ENCODE measurements at places on chromosomes 7 and 10.

DNA sequence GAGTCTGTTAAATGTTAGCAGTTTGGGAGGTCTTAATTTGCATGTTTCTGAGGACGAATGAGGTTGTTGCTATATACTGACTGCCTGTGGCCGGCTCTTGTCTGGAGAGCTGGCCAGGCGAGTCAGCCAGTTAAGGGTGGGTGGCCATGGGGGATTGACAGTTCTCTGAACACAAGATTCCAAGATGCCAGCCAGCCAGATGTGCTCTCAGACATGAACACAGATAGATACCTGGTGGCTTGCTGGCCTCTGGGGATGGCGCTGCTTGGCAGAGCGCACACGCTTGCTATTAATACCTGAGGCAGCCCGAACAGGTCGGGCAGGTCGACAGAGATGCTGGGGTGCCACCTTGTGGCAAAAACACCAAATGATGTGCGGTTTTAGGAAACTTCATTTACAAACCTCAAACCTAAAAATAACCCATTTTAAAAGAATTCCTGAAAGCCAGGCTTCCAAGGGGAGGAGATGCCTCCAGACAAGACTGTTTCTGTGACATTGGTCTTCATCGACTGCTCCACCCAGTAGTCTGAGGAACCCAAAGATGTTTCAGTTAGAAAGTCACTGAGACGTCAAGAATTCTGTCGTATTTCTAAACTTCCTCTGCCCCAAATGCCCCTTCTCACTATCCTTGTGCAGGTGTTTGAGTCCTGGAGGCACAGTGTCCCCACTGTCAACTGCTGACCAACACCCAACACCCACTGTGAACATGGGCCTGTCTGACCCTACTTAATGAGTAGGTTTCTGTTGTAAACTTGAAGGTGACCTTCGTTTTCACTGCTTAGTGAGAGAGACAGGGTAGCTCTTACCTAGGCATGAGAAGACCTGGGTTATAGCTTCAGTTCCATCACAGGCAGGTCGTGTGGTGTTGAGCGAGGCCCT lies 123.4 kb downstream of the NT5C2 start:
- peak; percentile 70 for DNase-seq

DNA sequence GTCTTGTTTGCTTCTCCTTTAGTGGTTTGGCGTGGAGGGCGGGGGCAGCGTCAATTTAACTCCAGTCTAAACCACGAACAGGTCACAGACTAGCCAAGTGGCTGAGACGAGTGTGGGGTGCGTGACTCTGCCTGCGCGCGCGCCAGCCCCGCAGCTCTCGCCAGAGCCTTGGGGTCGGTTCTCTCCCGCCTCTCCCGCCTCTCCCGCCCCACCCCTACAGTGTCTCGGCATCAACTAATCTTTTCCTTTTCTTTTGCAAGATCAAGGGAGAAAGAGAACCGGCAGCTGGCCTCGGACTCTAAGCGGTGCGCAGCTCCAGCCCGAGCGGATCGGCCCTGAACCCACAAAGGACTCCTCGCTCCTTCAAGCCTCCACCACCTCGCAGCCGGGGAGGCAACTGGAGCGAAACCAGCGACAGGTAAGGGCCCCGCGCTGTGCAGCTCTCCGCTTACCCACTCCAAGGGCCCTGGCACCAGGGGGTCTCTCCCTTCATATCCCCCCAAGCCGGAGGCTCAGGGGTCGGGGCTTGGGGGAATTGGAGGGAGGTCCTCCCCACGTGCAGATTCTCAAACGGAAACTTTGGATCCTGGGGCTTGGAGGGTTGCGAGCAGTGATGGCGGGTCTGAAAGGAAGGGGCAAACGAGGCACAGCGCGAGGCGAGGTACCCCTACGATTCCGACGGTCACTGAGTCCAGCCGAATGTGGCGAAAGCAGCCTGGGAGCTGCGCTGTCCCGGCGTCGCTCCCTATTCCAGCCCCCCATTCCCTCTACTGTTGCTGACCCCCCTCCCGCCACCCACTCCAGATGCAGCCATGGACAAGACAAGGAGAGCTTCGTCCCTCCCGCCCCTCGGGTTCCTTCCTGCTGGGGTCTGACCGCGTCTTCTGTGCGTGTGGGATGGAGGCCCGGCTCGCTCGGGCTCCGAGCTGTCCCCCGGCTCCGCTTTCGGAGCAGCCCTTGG lies 829 bp downstream of the CHRM2 start:
- no peak for DNase-seq

DNA sequence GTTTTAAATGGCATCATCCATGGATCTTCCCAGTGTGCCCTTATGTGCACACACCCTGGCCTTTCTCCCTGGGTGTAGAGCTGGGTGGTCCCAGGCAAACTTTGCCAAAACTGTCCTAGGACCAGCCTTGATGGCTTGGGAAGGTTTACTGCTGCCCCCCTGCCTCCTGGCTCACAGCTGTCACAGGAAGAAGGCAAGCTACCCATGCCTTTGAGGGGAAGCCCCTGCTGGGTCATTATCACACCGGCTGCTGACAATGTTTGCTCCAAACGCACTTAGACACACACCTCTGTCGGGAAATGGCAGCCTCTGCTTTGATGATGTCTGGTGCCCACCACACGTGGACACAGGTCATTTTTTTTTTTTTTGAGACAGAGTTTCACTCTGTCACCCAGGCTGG lies 25.2 kb upstream of the FIGNL1 start:
- no peak for DNase-seq

GRCh38 chr10:124732931-124733570 lies 11.1 kb downstream of the FAM53B start:
- peak; percentile 68 for DNase-seq

DNA sequence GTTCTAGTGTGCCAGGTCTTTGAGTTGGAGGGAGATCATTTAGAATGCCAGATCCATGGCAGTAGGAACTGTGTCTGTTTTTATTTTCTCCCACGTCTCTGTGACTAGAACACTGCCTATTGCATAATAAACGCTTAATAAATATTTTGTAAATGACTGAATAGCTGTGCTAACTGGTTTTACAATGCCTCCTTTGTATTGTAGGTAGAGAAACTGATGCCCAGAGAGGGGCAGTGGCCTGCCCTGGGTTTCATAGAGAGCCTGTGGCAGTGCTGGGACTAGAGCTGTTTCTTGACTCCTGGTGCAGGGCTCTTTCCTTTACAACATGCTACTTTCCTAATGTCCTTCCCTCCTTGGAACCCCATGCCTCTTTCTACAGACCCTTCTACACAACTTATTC lies 2.5 kb downstream of the TAS2R5 start:
- DNase-seq: no peak

DNA sequence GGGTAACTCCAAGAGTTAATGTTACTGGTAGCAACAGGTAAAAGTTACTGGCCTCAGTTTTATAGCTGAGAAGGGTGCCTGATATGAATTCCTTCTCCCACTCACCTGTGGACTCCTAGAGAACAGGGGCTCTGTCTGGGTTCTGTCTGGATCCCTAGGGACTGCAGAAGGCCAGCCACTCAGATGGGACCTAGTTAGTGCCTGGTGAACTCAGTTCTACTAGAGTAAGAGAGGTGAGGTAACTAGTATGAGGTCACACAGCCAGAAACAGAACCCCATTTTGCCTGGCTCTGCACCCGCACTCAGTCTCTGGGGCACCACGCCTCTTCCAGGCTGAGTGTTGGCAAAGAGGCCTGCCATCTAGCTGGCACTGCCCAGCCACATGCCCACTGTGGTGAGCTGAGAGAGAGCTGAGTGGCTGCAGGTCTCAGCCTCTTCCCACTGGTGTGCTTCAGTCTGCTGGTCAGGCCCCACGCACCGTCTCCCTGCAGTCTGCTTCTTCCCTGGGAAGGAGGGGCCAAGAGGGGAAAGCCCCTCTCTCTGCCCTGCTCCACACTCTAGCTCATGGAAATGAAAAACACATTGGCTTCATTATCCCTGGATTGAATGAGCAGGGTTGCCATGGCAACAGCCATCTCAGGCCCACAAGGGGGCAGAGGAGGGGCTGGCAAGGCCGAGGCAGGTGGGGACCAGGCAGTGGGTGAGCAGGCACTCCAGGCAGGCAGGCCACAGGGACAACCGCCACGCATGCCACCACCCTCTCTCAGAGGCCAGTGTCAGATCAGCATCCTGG lies 110.6 kb downstream of the ZMIZ1 start:
- no peak for DNase-seq

DNA sequence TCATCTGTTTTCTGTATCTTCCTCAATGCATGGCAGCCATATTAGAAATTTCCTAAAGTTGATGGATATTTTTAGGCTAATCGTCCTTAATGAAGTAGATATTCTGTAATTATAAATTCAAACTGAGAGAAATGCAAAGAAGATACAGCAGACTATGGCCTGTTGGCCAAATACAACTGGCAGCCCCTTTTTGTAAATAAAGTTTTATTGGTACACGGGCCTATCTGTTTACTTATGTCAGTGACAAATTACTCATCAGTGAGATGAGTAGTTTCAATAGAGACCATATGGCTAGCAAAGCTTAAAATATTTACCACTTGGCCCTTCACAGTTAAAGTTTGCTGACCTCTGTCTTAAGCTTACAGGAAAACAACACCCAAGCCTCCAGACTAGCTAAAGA lies 112.3 kb downstream of the HTR7 start:
- DNase-seq: no peak

GRCh38 chr10:33347211-33347610 lies 12.7 kb upstream of the NRP1 start:
- DNase-seq: no peak

GRCh38 chr10:870564-871166 lies 60.8 kb downstream of the LARP4B start:
- no peak for DNase-seq

GRCh38 chr7:7486362-7486761 lies 49.3 kb downstream of the COL28A1 start:
- DNase-seq: no peak

DNA sequence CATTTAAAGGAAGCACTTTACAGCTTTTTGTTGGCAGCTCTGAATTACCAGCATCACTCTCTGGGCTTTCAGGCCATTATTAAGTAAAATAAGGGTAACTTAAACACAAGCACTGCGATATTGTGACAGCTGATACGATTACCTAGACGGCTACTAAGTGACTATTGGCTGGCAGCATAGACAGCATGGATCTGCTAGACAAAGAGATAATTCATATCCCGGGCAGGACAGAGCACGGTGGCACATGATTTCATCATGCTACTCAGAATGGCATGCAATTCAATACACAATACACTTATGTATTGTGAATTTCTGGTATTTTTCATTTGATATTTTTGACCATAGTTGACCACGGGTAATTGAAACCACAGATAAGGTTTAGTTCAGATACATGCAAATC lies 522.0 kb upstream of the LRRN3 start:
- DNase-seq: no peak

DNA sequence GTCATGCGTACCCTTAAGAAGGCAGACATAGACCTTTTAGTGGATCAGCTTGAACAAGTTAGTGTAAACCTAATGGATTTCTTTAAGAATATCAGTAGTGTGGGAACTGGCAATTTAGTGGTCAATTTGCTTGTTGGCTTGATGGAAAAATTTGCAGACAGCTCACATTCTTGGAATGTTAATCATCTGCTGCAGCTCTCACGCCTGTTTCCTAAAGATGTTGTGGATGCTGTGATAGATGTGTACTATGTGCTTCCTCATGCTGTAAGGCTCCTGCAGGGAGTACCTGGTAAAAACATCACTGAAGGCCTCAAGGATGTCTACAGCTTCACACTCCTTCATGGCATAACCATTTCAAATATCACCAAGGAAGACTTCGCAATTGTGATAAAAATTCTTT lies 103.4 kb downstream of the ABCA13 start:
- no peak for DNase-seq

DNA sequence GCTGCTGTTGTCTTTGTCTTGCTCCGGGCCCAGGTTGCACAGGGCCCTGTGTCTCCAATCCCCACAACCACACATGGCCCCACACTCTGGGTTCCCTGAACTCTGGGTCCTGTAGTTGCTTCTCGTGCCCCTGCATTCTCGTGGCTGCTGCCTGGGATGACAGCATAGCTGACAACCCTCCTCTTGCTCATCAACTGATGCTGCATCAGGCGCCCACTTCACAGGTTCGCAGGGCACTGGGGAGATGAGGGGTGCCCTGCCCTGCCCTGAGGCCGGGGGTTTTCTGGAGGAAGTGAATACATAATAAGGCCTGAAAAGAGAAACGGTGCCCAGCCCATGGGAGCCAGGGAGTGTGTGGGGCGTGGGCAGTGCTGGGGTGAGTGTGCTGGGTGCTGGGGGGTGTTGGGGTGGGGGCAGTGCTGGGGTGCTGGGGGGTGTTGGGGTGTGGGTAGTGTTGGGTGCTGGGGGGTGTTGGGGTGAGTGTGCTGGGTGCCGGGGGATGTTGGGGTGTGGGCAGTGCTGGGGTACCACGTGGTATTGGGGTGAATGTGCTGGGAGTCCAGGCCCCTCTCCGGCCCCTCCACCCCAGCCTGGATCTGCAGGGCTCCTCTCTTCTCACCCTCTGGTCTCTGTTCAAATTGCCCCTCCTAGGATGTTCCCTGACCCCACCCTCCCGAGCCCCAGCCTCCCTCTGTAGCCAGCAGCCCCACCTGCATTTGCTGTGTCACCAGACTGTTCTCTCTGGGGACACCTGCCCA lies 2.0 kb upstream of the MTG1 start:
- DNase-seq: no peak

DNA sequence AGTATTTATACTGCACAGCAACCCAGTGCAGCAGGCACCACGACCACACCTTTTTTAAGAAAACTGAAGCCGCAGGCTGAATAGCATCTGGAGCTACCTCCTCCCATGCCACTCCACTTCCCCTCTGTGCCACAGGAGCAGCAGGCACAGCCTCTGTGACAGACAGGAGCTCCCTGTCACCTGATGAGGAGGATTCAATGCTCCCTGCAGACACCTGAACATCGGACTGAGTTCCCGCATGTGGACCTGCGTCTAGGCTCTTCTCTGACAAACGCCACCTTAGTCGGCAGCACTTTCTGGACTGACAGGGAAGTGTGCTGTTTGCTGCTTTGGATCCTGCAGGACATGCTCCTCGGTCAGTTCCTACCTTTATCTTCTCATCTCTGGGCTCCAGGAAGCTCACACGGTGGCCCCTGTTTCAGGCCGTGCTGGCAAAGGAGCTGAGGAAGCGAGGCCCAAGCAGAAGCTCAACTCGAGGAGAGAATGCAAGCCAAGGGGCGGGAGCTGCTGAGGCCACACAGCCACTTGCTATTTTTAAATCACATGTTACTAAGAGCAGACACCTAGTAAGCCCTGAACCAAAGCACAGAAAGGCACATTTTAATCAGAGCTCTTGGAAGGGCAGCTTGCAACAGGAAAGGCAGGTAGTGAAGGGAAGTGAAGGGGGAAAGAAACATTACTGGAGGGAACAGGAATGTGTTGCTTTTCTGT lies 56.6 kb downstream of the VOPP1 start:
- no peak for DNase-seq

- no peak for DNase-seq
These were observed 57.0 kb downstream of the ELFN1 start for GRCh38 chr7:1727079-1727478.
